Cerebellar nuclear complex (tissue), 1 donor: ENCODE measurements at places on chromosomes 13 and 19.
A peak's percentile ranks its signal among the peaks of the same experiment; 100 is the strongest.

GRCh38 chr13:112689303-112690245, at the start of gene ATP11A:
ATP11A (plus strand) TSS chr13:112690038; CDS start chr13:112690417, 379 bp downstream.
- peak; percentile 53 for DNase-seq

GRCh38 chr13:94612050-94612449, 10.4 kb downstream of the GPR180 start:
- DNase-seq, result peak; percentile 20

GRCh38 chr13:23129331-23129730, 51.4 kb upstream of the SGCG start:
- DNase-seq, result no peak

- DNase-seq, result no peak
Observed at GRCh38 chr13:110377178-110377825, 70.2 kb downstream of the COL4A2 start.

- no peak for DNase-seq
Observed at GRCh38 chr13:76854894-76855293, 31.3 kb downstream of the KCTD12 start.

DNA sequence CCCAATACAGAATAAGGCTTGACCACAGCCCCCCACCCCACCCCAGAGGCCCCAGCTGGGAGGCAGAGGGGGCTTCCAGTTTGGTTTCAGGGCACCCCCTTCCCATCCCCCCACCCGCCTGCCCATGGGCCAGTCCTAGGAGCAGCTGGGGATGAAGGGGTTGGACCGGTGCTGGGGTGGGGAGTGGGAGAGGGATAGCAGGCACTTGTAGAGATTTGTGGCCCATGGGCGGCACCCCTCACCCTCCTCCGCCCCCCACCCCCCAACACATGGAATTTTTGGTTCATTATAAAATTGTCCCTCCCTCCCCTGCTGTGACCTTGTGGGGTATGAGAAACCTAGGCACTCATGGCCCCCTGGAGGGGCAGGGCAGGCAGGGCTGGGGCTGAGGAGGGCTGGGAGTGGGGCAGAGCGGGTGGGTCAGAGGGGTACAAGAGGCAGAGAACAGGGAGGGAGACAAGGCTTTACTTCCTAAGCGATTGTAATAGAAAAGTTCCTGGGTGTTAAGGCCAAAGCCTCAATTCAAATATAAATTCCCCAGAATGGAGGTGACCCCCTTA, 5.3 kb upstream of the GSK3A start:
- DNase-seq, result no peak

DNA sequence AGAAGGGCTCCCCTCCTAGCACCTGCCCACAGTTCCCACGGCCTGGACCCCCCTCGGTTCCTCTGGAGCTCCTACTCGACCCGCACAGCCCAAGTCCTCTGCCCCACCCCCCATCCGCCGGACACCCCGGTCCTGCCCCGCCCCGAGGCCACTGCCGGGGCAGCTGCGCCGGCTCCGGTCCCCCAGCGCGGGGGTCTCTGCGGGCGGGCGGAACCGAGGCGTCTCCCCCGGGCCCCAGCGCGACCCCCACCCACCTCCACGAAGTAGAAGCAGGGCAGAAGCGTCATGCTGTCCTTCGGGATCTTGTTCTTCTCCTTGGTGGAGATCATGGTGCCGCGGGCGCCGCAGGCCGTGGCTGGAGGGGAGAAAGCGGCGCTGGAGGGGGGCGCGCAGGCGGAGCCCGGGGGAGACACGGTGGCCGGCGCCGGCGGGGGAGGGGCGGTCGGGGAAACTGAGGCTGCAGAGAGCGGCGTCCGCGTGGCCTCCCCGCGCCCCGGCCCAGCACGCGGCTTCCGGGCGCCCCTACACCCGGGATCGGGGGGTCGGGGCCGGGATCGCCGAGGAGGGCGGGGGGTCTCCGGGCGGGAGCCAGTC, 427 bp downstream of the PLPPR3 start:
- DNase-seq, result no peak

DNA sequence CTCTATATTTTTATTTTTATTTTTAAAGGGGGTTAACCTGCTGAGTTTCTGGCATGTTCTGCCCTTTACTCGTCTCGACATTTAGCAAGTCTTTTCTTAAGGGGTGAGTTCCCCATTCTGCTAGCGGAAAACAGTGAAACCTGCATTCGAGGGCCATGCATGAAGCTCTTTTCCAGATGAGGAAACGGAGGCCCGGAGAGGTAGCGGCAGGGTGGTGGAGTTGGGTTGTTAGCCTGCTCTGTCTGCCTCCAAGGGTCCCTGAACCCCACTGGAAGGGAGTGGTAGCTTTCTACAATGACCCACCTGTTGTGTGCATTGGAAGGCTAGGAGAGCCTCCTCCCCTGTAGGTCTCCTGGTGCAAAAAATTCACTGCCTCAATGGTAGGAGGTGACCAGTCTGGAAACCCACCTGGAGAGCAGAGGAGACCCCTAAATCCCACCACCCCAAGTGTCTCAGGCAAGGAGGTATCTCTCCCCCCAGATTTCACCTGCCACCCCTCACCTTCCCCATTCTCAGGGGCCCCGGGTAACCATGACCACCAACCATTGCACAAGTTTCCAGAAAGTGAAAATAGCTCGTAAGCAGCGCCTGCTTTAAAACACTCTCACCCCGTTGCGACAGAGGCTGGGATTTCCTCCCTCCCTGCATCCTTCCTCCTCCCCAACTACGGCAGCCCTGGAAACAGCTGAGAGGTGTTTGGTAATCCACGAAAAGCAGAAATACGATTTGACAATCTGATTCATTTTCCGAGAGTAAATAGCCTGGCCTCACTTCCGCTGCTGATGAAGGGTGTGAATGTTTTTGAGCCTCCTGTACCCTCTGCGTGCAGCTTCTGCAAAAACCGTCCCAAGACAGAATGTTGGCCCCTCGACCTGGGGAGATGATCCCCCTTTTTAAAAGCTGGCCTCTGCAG, 3.5 kb downstream of the KLF2 start:
- DNase-seq, result no peak

DNA sequence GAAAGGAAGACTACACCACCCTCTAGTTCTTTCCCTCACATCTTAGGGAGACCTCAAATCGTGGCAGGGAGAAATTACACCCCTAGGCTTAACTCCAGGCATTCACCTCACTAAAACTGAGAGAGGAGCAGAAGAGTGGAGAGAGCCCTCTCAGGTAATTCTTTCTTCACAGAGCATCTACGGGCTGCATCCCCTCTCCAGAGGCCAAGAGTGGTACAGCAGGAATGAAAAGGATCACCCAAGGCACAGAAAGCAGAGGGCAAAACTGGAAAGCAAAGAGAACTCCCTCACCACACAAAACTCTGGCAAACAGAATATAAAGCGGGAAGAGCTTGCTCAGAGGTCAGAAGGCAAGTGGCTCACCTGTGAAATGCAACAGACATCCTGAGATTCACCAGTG, 661.2 kb downstream of the TBC1D4 start:
- DNase-seq, result no peak

GRCh38 chr19:3516675-3517207, 10.6 kb downstream of the FZR1 start:
- no peak for DNase-seq

DNA sequence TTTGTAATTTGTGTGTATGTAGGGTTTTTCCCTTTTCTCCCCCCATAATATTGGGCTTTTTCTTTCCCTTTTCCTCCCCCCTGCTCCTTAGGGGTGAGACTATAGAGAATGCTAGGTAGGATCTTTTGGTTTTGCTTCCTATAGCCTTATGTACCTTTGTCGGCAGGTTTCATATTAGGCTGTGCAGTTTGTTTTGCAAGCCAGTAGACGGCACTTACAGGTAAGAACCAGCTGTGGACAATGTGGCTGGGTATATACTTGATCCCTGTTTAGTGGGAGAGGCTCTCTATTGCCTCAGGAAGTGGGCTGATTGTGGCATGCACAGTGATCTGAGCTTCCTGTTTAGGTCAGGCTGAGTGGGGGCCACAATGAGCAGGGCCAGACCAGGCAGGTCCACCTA, 359.2 kb upstream of the OBI1 start:
- no peak for DNase-seq

GRCh38 chr19:14354445-14354844, 26.8 kb upstream of the ADGRE5 start:
- DNase-seq, result no peak

DNA sequence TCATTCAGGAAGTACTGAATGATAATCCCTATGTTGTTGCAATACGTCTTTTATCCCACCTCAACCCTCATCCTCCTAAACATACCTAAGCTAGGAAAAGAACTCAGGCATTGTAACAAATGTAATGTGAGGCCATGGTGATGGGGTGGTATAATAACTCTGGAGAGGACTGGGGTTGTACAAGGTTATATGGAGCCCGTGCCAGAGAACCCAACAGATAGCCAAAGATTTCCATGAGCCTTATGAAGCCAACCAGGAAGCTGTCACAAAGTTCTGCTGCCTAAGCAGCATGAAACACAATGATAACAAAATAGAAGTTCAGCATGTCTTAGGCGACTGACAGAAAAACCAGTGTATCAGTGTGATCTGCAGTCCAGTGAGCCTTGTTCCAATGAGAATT, 394.1 kb upstream of the NBEA start:
- no peak for DNase-seq

DNA sequence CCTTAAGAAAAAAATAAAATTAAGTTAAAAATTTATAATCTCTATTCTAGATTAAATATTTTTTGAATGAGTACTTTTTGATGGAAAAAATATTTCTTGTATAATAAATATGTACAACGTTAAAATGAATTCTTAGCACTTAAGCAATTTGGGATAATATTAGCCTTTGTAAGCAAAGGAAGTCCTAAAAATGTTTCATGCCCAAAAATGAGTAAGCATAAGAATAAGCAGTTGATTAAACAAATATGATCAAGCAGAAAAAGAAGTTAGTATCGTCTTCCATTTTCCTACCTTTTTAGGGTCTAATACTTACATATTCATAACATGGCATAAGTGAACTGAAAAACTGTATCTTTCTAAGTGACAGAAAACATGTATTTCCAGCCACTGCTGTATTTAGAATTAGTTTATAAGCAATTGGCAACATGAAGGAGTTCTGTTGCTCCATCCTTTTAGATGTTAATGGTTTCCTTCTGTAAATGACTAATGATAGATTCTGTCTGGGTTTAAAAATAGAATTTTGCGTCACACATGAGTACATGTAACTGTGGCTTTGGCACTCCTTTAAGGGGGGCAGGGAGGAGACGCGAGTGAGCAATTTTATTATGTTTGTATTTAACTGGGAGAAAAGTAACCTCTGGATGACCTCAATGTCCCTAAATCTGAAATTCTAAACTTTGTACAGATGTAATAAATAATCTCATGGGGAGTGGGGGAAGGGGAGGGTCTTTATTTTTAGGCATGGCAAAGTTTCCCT, 237.4 kb downstream of the RGCC start:
- DNase-seq, result no peak

GRCh38 chr13:46595885-46596275, 42.9 kb downstream of the LRCH1 start:
- DNase-seq, result no peak

DNA sequence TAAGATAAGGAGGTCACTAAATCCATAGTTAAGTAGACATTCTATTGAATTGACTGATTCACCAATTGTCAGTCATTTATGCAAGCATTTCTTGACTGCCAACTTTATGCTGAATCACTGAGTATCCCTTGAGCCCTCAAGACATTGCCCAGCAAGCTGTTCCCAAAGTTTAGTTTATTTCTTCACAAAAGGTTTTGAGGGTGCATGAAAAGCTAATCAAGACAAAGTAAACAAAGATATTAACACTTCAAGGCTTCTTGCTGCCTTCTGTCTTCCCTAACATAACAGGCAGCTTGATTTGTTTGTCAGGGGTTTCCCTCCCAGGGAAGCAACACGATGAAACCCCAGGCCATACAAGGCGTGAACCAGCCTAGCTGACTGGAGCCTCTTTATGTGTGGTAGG, 374.4 kb downstream of the SPRY2 start:
- DNase-seq, result no peak

GRCh38 chr19:7870571-7871436, 3.4 kb downstream of the PRR36 start:
- DNase-seq, result no peak

DNA sequence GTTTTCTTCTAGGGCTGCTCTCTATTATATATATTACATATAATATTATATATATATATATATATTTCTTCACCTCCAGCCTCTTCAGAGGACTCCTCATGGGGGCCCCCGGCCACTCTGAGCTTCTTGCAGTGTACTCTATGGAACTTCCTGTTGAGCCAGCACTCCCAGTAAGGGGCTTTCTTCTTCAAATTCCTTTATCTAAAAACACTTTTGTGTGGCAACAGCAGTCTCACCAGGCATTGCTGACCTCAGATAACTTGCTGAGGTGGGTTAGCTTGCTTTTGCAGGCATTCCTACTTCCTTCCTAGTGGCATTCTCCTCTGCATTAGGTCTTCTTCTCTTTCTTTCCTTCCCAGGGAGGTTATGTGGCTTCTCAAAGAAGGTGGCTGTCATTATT, 381.5 kb downstream of the MYO16 start:
- no peak for DNase-seq

DNA sequence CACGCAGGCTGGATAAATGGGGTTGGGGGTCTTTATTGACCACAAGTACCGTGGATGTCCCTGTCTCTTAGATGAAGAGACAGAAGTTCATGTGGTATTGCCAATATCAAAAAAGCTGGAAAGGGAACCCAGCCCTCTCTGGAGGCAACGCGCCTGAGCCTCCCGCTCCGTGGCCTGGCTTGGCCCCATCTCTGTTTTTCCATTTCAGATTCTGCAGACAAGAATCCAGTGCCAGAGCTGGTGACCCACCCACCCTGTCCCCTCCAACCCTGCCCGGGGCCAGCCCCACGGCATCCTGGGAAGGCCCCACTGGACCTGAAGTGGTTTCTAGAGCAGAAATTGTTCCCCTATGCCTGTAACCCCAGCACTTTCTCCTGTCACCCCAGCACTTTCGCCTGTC, 57.7 kb downstream of the PTPRS start:
- DNase-seq, result no peak

- DNase-seq, result no peak
Observed at GRCh38 chr13:40064154-40065097, 409.0 kb downstream of the COG6 start.

DNA sequence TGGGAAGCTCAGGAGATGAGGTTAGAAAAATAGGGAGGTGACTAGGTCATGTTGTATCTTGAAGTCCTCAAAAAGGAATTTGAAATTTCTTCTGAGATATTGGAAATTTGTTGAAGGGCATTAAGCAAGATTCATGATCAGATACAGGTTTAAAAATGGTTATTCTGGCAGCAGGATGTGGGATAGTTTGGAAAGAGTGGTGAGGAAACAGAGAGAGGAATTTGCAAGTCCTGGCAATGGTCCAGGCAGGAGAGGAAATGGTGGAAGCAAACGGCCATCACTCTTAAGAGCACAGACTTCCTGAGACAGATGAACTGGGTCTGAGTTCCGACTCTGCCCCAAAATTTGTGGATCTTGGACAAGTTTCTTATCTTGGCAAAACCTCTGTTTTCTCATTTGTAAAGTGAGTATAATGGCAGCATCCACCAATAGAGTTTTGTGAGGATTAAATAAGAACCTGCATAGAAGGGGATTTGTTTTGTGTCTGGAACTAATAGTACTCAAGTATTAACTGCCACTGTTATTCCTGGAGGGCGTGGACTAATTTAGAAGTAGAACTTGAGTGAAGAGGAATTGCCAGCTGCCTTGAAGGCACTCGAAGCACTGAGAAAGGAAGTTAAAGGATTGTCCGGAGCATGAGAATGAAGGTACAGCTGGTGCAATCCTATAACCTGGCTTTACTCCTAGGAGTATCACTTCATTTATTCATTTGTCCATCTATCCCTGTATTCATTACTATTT, 99.6 kb downstream of the CCNA1 start:
- no peak for DNase-seq

- DNase-seq, result no peak
Observed at GRCh38 chr19:34994286-34994642, 5.9 kb upstream of the GRAMD1A start.
